ENCODE measurements at places on chromosomes 4 and X.

DNA sequence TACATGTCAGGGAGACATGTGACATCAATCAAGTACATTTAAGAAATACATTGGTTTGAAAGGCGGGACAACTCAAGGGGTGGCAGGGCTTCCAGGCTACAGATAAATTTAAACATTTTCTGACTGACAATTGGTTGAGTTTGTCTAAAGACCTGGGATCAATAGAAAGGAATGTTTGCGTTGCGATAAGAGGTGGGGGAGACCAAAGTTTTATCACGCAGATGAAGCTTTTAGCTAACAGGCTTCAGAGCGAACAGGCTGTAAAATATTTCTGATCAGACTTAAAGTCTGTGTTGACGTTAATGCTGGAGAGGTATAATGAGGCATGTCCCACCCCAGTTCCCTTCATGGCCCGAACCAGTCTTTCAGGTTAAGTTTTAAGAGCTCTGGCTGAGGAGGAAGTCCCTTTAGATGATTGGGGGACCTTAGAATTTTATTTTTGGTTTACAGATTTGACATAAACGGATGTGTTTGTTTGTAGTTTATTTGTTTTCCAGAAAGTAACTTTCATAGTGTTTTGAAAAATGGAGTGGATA lies 346.7 kb upstream of the RASGEF1B start:
- H3K4me3 ChIP-seq: no peak overlapping the region
- H3K27ac ChIP-seq: no peak overlapping the region
- no peaks in the 10 kb centered on the region for H3K36me3 ChIP-seq
- H3K4me1 ChIP-seq: no peaks in the 10 kb centered on the region
- H3K27me3 ChIP-seq: peaks cover 6% of the 10 kb centered on the region

DNA sequence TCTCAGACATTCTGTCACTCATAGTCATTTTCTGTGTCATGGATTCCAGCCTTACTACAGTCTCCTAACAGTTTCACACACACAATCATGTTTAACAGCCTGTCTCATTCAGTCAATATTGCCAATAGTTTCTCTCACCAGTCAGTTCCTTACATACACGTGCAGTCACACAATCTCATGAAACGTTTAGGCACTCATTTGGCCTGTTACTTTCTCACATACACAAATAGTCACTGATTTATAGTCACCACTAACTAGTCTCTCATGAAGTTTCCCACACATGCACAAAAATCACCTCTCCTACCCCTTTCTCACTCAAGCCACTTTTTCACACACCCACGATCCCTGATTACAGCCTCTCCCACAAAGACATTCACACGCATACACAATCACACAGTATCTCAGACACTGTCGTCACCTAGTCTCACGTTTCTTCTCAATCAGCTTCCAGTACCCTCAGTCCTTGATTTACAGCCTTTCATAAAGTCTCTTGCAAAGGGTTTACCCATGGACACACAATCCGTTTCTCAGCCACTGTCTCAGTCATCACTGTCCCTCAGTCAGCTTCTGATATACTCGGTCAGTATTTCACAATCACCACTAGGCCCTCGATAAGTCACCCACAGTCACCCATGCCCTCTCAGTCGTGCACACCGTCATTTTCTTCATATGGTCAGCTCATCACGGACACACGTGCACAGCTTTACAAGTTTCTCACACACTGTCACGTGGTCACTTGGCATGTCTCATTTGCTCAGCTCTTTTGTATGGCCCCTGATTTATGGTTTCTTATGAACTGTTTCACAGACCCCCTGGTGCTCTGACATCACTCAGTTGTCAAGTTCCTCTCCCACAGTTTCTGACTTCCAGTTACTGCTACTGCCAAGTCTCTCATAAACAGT lies 4.2 kb upstream of the CFP start:
- DNase-seq: no peak
- no peak overlapping the region for H3K4me3 ChIP-seq
- peaks cover 24% of the 10 kb centered on the region for H3K36me3 ChIP-seq
- H3K27ac ChIP-seq: no peak overlapping the region
- peaks cover 39% of the 10 kb centered on the region for H3K4me1 ChIP-seq
- no peaks in the 10 kb centered on the region for H3K27me3 ChIP-seq

DNA sequence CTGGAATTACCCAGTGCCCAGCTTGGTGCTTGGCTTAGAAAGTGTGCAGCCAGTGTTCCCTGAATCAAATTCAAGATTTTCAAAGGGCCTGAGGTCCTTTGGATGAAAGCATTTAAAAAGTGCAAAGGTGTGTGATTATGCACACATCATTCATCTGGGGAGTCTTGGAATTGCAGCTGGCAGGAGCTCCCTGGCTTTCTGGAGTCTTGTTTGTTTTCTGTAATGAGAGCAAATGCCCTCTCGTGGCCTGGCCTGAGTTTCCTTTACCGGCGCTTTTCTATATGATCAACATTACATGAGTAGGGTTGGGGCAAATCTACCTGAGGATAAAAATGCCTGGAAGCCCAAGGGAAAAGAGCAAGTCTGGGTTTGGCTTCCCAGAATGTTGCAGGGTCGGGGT lies 24.6 kb upstream of the SORCS2 start:
- peaks cover 14% of the 10 kb centered on the region for H3K27me3 ChIP-seq
- H3K27ac ChIP-seq: no peak overlapping the region
- H3K36me3 ChIP-seq: no peaks in the 10 kb centered on the region
- no peak overlapping the region for H3K4me3 ChIP-seq
- peaks cover 8% of the 10 kb centered on the region for H3K4me1 ChIP-seq

GRCh38 chrX:7586126-7586525 lies 256.8 kb upstream of the VCX start:
- H3K27me3 ChIP-seq: no peaks in the 10 kb centered on the region
- no peaks in the 10 kb centered on the region for H3K4me1 ChIP-seq
- no peak overlapping the region for H3K4me3 ChIP-seq
- no peaks in the 10 kb centered on the region for H3K36me3 ChIP-seq
- no peak for DNase-seq

DNA sequence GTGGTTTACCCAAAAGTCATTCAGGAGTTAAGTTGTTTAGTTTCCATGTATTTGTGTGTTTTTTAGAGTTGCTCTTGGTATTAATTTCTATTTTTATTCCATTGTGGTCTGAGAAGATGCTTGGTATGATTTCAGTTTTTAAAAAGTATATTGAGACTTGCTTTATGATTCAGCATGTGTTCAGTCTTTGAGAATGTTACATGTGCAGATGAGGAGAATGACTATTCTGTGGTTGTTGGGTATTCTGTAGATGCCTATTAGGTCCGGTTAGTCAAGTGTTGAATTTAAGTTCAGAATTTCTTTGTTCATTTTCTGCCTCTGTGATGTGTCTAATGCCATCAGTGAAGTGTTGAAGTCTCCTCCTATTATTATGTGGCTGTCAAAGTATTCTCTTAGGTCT lies 249.4 kb downstream of the ARHGAP10 start:
- no peak overlapping the region for H3K4me3 ChIP-seq
- no peak for DNase-seq
- peaks cover 20% of the 10 kb centered on the region for H3K4me1 ChIP-seq

GRCh38 chr4:127047930-127048329 lies 584.8 kb upstream of the INTU start:
- H3K36me3 ChIP-seq: no peaks in the 10 kb centered on the region
- no peak overlapping the region for H3K27ac ChIP-seq
- H3K4me1 ChIP-seq: no peaks in the 10 kb centered on the region
- no peaks in the 10 kb centered on the region for H3K27me3 ChIP-seq
- DNase-seq: no peak

DNA sequence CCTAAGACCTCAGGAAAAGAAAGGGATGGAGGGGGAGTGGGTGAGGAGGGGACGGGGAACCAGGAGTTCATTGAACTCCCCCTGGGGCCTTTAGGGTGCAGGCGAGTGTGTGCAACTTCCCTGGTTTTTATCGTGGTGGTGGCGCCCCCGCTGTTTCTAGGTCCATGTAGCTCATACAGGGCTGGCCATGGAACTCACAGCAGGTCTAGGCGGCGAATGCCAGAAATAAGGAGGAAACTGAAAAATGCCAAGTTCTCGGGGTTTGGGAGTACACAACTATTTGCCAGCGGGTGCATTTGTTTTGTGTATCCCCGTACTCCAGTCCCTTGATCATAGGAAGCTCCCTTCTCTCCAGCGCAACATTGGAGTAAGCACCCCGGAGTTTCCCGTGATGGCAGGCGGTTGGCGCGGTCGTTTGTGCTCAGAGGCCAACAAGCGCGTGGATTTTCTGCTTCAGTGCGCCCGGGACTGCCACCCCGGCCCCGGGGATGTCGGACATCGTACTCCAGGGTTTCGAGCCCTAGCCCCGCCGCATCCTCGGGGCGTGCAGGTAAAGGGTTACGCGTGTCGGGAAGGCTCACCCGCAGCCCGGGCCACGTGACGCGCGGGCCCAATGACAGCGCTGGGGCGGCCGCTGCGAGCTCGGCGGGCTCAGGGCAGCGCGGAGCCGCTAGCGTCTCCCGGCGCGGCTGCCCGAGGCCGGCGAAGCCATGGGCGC lies 208.9 kb downstream of the NWD2 start:
- no peaks in the 10 kb centered on the region for H3K36me3 ChIP-seq
- H3K4me1 ChIP-seq: peaks cover 15% of the 10 kb centered on the region
- no peak overlapping the region for H3K27ac ChIP-seq
- peaks cover 47% of the 10 kb centered on the region for H3K27me3 ChIP-seq
- DNase-seq: peak; percentile 66

- no peaks in the 10 kb centered on the region for H3K4me1 ChIP-seq
- no peaks in the 10 kb centered on the region for H3K36me3 ChIP-seq
- H3K27me3 ChIP-seq: no peaks in the 10 kb centered on the region
- no peak overlapping the region for H3K27ac ChIP-seq
Measured at GRCh38 chr4:148454835-148455234, 12.6 kb upstream of the NR3C2 start.

DNA sequence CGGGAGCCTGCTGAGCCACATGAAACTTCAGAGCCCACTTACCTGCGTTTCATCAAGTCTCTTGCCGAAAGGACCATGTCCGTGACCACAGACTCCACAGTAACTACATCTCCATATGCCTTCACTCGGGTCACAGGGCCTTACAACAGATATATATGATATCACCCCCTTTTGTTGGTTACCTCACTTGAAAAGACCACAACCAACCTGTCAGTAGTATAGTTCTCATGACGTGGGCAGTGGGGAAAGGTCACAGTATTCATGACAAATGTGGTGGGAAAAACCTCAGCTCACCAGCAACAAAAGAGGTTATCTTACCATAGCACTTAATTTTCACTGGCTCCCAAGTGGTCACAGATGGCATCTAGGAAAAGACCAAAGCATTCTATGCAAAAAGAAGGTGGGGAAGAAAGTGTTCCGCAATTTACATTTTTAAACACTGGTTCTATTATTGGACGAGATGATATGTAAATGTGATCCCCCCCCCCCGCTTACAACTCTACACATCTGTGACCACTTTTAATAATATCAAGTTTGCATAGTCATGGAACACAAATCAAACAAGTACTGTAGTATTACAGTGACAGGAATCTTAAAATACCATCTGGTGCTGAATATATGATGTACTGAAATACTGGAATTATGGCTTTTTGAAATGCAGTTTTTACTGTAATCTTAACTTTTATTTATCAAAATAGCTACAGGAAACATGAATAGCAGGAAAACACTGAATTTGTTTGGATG lies 129.9 kb downstream of the TET2 start:
- no peak overlapping the region for H3K27ac ChIP-seq
- no peaks in the 10 kb centered on the region for H3K27me3 ChIP-seq
- no peak for DNase-seq
- H3K4me1 ChIP-seq: peaks cover 17% of the 10 kb centered on the region

- H3K27ac ChIP-seq: no peak overlapping the region
- no peaks in the 10 kb centered on the region for H3K36me3 ChIP-seq
- H3K4me3 ChIP-seq: no peak overlapping the region
- H3K4me1 ChIP-seq: no peaks in the 10 kb centered on the region
Measured at GRCh38 chrX:111180750-111181240, 84.8 kb downstream of the PAK3 start.

DNA sequence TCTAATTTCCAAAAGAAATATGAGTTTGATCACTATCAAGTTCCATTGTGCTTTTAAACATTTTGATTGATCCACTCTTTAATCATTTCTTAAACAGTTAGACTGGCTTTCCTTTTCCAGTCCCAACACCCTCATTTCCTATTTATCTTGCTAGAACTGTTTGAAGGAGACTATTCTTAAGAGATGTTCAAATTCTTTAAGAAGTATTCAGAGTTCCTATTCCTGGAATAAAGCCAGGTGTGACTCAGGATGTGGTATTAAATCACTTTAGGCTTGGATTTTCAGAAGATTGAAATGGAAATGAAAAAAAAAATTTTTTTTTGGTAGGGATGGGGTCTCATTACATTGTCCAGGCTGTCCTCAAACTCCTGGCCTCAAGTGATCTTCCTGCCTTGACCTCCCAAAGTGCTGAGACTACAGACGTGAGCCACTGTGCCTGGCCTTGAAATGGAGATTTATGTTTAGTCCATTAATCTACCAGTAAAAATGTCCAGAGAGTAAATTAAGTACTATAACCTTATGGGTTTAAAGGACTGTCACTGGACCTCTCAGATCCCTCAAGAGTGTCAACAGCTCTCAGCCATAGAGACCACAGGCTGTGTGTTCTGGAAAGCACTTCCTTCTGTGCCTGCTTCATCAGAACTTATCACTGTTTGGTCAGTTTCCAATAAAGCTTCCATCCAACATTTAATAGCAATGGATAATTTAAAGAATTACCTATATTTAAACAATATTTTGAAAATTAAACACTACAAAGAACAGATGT lies 90.7 kb downstream of the CDS1 start:
- no peak overlapping the region for H3K27ac ChIP-seq
- H3K27me3 ChIP-seq: no peaks in the 10 kb centered on the region
- H3K36me3 ChIP-seq: no peaks in the 10 kb centered on the region
- no peaks in the 10 kb centered on the region for H3K4me1 ChIP-seq
- H3K4me3 ChIP-seq: no peak overlapping the region
- DNase-seq: no peak

- H3K36me3 ChIP-seq: no peaks in the 10 kb centered on the region
- no peak for DNase-seq
- H3K4me3 ChIP-seq: no peak overlapping the region
Measured at GRCh38 chrX:26851981-26852380, 611.2 kb downstream of the PPP4R3C start.

GRCh38 chr4:161714022-161714751 lies 449.6 kb downstream of the FSTL5 start:
- no peak overlapping the region for H3K27ac ChIP-seq
- DNase-seq: no peak
- no peak overlapping the region for H3K4me3 ChIP-seq
- no peaks in the 10 kb centered on the region for H3K4me1 ChIP-seq
- H3K27me3 ChIP-seq: no peaks in the 10 kb centered on the region

GRCh38 chrX:10744007-10744406 lies 123.6 kb upstream of the MID1 start:
- H3K4me1 ChIP-seq: no peaks in the 10 kb centered on the region
- no peak overlapping the region for H3K4me3 ChIP-seq
- H3K27ac ChIP-seq: no peak overlapping the region

- H3K27me3 ChIP-seq: no peaks in the 10 kb centered on the region
- H3K36me3 ChIP-seq: peaks cover 20% of the 10 kb centered on the region
- H3K4me3 ChIP-seq: no peak overlapping the region
- DNase-seq: no peak
- peak overlapping the region; percentile 61 for H3K27ac ChIP-seq
- H3K4me1 ChIP-seq: peaks cover 49% of the 10 kb centered on the region
Measured at GRCh38 chr4:7756561-7757355, 182.9 kb downstream of the AFAP1 start.

GRCh38 chrX:153880440-153880815 lies 5.5 kb downstream of the L1CAM start:
- peaks cover 27% of the 10 kb centered on the region for H3K4me1 ChIP-seq
- H3K4me3 ChIP-seq: no peak overlapping the region
- no peaks in the 10 kb centered on the region for H3K36me3 ChIP-seq
- H3K27ac ChIP-seq: no peak overlapping the region
